ENCODE measurements at places on chromosomes 2 and 18. TPM values are rescaled to one million over a fixed set of nuclear protein-coding genes. Genes with fewer than 3 reads are reported as not detected.

The G6PC2 gene
- not detected for total RNA-seq

The SERPINB2 gene
- 2.5 TPM for total RNA-seq

The SAG gene
- total RNA-seq = 0.61 TPM

The RNF138 gene
- total RNA-seq = 46.8 TPM

The RGPD3 gene
- total RNA-seq = 3.9 TPM

The RBM45 gene
- total RNA-seq = 20.5 TPM

All from thymus (tissue), 14 donors.